Activated CD8-positive, alpha-beta memory T cell treated with anti-CD3 and anti-CD28 coated beads for 1 hour (primary cell): ENCODE measurements at places on chromosomes 2 and 18.

GRCh38 chr2:191954451-191954850 is 107.6 kb upstream of the CAVIN2 start:
- DNase-seq, result no peak

DNA sequence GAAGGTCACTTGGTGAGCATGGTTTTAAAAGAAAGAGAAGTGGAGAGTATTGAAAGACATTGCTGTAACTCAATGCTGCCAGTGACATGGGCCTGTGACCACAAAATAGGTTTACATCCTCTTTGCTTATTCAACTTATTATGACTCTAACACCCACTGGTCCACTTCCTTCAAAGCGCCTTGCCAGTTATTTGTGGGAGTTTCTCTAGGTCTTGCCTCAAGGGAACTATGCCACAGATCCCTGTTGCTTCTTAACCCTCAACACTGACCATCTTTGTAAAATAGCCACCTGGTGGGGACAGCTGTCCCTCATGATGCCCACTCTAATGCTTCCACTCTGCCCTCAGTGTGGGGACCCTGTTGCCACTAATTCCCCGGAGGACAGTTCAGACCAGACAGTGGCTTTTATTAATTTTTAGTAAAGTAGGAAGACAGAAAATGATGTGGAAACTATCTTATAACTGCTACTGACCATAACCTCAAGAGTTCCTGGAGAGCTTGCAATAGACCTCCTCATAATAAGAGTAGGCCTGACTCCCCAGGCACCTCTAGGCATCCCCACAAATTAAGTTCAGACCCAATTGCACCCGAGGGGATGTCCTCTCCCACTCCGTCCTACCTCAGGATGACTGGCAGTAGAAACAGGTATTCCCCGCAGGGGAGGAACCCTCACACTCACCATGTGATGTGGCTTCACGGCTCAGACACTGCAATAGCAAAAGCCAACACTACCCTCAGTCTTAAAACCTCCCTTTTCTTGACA is 31.3 kb upstream of the SLC25A52 start:
- no peak for DNase-seq

- no peak for DNase-seq
These were observed 17.5 kb downstream of the LYPD1 start for GRCh38 chr2:132652474-132652873.

DNA sequence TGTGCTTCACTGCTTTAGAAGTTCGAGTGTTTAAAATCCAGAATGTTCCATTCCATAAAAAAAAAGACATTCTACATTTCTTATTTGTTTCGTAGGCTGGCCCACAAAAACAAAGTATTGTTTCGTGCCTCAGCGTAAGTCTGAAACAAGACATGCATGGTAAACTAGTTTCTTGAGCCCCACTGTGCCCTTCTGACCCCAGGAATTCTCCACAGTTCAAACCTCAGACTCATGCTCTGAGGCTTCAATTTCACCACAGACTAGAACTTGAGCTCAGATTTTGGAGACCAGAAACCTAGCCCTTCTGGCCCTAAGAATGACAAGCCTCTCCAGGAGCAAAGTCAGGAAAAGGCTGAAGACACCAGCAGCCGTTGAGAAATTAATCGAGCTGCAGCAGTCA is 151.5 kb downstream of the SLC8A1 start:
- DNase-seq, result no peak

DNA sequence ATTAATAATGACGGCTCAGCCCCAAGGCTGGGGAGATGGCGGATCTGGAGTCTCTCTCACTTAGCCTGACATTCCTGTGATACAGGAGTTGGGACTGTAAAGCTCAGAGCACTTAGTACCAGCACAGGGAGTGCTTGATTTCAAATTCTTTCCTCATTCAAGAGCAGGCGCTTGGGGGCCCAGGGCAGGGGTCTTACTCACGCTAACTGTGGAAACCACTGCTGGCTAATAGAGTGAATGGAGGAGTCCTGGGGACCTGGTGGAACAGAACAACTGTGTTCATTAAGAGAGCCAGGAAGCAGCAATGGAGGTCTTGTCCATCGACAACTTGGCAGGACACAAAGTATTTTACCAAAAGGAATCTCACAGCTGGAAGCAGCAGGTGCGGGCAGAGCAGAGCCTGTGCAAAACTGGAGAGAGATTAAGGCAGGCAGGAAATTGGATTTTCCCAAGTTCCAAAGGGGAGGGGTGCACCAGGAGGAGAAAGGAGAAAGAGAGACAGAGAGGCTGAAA is 358.9 kb downstream of the TNS1 start:
- DNase-seq, result no peak

GRCh38 chr2:174873471-174873870 is 109.2 kb upstream of the CHRNA1 start:
- no peak for DNase-seq

DNA sequence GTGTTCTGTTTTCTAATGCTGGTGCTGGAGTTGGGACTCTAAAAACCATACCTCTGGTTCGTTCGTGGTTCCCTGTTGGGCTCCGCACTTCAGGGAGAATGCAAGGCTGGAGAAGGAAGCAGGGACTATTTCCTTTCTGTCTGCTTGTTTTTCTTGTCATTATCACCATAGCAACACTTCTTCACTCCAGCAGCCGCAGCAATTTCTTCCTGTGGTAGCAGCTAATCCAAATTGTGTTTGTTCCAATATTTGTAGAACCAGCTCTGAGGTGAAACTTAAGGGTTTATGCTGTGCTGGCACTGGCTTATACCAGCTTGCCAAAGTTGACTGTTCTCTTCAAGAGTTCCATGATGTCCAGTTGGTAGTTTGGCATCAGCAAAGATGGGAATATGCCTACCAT is 301.4 kb upstream of the SYT4 start:
- no peak for DNase-seq

- DNase-seq, result no peak
These were observed 41.7 kb upstream of the MALL start for GRCh38 chr2:110157153-110157793.

DNA sequence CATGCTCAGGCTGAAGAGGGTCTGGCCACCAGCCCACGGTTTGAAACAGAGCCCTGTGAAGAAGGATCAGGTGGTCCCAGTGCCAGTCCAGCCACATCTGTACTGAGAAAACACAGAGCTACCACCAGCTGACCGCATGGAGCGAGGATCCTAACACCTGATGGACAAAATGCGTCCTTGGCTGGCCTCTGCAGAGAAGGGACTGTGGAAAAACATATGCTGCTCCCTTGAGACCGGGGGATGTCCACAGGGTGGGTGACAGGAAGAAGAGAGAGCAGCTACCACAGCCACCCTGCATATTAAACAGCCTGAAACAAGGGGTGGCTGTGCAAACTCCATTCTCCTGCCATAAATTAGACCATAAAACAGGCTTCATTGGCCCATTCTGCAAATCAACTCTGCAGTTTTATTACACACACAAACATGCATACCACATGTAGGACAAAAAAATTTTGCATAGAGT is 137.2 kb downstream of the BCL2 start:
- no peak for DNase-seq

DNA sequence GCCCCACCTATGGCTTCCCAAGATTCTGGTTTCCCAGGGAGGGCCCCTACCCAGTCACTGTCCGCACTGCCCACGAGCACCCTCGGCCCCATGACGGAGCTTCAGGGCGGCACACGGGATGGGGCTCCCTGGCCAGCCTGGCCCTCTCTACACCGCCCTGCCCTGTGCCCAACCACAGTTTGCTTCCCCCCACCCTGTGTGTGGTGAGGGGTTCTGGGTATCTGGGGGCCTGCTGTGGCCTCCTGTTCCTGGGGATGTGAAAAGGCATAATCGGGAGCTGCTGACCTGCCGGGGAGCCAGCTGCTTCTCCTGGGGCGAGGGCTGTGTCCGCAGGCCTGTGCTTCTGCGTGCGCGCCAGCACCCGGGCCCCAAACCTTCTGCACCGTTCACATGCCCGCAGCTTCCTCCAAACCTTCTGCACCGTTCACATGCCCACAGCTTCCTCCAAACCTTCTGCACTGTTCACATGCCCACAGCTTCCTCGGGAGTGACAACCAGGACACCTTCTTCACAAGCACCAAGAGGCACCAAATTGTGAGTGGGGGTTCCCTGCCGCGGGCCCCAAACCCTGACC is 12.4 kb downstream of the ANO7 start:
- no peak for DNase-seq

DNA sequence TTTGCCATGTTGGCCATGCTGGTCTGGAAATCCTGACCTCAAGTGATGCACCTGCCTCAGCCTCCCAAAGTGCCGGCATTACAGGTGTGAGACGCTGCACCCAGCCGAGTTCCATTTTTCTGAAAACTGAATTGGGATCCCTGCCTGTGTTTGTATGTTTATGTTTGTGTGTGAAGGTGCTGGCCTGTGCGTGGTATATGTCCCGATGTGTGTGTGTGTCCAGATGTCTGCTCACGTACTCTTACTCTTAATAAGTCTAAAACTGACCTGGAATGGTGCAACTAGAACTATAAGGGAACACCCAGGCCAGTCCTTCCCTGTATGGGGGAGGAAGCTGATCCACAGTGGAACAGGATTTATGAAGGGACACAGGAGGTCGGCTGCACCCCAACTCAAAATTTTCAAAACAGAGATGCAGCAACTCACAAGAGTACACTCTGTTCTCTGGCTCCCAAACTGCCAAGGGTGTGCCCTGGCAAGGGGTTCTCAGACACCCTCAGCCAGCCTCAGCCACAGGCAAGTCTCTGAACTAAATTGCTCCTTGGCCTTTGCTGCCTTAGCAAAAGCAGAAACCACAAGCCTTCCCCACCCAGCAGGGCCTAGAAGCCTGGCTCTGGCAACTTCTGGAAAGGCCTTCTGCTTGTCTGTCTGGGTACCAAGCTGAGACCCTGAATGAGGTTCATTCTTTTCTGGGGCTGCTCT is 36.5 kb downstream of the RHOB start:
- DNase-seq, result no peak

- no peak for DNase-seq
These were observed 64.1 kb upstream of the MEIS1 start for GRCh38 chr2:66370824-66371223.

GRCh38 chr2:231034291-231034882 is 2.9 kb upstream of the C2orf72 start:
- DNase-seq, result no peak

DNA sequence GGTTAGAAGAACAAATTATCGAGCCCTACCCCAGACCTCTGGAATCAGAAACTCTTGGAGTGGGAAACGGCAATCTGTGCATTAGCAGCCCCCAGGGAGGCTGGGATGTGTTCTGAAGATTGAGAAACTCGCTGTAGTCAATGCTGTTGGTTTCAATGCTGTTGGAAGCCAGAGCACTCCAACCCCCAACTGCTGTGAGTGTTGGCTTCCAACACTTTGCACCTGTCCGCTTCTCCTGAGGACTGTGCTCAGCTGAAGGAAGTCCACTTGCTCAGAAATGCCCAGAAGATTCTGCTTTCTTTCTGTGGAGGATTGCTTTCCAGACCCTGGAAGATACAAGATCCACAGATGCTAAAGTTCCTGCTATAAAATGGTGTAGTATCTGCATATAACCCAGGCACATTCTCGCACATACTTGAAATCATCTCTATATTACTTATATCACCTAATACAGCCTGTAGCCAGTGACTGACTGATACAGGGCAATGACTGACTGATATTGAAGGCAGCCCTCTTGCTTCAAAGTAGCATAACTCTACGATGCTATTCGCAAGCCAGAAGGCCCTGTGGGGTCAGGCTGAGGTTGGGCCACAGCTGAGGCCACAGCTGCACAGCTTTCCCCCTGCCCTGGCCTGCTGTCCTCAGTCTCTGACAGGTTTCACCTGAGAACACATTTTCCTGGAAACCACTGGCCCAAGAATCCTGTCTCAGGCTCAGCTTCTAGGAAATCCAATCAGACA is 757.7 kb upstream of the ID2 start:
- no peak for DNase-seq

DNA sequence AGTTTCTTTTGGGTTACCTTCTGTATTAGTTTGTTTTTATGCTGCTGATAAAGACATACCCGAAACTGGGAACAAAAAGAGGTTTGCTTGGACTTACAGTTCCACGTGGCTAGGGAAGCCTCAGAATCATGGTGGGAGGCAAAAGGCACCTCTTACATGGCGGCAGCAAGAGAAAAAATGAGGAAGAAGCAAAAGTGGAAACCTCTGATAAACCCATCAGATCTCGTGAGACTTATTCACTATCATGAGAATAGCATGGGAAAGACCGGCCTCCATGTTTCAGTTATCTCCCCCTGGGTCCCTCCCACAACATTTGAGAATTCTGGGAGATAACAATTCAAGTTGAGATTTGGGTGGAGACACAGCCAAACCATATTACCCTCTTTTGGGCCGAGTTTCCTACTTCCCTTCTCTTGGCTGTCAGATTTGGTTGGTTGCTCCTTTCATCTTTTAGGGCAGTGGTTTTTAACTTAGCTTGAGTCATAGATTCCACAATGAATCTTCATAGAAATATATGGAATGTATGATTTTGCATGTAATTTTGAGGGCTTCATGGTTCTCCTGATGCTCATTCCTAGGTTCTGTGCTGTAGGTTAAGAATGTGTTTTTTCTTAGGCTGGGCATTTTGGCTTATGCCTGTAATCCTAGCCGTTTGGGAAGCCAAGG is 44.2 kb downstream of the CEP192 start:
- no peak for DNase-seq

DNA sequence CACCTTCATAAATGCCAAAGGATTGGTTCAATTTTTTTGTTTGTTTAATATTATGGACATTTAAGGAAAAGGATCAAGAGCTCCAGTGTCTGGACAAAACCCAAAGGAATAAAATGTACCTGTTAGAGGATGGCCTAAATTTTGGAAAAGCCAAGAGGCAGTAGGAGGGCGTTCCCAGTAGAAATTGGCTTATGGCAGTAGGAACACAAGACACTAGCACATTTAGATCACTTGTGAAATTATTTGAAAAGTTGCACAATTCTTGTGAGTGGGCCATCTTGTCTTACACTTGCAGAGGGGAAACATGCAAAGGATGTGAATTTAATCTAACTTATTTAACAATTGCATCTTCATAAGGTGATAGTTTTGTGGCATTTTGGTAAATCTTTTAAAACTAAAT is 3.2 kb downstream of the BZW1 start:
- DNase-seq, result no peak

DNA sequence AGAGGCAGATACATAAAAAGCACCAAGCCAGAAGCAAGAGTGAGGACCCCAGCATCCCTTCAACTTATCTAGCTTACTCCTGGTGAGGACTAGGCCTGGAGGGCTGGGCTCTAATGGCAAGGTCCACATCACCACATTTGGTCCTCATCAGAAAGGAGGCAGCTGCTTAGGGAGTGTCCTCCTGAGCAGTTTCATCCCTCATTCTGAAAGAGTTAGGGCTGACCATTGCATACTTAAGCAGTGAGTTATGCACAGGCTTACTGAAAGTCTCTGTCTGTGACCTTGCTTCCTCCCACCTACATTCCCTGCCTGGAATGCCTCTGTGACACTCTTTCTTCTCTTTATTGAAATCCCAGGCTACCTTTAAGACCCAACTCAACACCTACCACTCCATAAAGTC is 301.8 kb upstream of the ACVR2A start:
- DNase-seq, result no peak

DNA sequence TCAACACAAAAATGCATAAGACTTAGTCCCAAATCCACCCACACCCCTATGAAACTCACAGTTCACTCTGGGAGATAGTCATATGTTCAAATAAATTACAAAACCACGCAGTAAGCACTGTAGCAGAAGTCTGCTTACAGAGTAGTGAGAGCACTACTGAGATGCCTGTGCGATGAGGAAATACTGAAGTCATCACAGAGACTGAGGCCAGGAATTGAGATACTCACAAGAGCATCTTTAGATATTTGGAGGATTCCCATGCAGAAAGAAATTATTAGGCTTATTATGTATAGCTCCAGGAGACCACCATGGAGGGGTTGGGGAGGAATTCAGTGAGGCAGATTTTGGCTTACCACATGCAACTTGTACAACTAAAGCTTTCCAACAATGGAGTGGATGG is 82.3 kb downstream of the ANTXR1 start:
- DNase-seq, result no peak

GRCh38 chr2:241120440-241120839 is 18.4 kb upstream of the MTERF4 start:
- DNase-seq, result no peak
